Hepatocyte (in vitro differentiated cells): ENCODE measurements at places on chromosomes 12 and 14.

DNA sequence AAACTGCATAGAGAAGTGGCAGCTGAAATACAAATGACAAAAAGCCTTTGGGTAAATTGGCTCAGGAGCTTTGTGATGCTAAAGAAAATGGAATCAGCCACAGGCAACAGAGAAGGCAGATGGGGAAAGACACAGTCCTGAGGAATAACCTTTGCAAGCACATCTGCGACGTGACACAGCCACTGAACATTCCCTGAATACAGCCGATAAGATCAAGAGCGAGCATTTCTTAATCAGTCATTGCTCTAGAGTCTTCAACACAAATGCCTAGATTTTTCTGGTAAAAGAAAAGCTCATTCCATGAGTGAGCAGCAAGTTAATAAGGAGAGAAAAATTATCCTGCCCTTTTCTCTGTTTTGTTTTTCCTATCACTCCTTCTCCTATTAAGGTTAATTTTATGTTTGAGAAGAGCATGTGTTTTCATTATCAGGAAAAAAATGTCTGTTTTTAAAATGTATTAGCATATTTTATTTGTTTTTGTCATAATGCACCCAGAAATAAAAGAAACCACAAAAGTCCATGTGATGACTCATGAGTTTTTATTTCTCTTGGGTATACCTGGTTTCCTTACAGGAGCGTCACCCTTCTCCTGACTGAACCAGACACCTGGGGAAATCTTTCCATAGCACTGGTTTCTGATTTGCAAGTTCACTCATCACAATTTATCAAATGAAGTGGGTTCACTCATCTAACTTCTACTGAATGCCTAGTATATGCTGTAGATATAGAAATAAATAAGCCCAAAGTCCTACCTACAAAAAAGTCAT, 45.4 kb upstream of the PCED1B start:
- peak; percentile 16 for DNase-seq

GRCh38 chr12:20368114-20368650, at the start of gene PDE3A:
PDE3A (plus strand) TSS chr12:20368537; CDS start chr12:20369285, 748 bp downstream.
- peak; percentile 82 for DNase-seq

DNA sequence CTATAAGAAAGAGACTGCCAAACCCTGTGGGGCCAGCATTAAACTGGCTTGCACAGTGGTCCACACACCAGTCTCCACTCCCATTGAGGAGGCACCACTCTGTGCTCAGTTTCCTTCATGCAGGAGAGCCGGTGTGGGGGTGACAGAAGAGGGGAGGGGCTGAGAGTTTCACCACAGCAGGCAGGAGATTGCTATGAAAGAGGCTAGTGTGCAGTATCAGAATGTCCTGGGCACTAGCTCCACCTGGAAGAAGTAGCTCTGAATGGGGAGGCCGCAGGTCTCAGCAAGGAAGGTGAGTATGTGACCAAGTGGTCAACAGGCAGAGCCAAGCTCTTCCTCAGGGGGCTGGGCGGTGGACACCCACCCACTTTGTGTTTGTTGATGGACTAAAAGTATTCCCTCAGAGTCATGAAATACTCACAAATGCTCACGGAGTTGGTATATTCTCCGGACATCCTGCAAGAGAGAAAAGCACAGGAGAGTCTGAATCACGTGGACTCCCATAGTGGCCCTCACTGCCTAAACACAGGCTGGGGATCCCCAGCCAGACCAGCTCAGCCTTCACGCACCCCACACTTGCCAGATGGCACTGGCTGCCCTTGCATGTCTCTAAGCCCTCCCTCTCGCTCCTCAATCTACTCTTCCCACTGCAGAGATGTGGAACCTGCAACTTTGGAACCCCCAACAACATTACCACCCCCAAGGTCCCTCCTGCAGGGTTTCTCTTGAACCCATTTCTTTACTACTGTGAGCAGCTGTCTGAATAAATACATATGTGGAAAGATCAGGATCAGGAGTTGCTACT, 7.8 kb upstream of the KRT72 start:
- no peak for DNase-seq

- DNase-seq: no peak
Observed at GRCh38 chr12:112607427-112607826, 184.1 kb upstream of the RPH3A start.

- DNase-seq: no peak
Observed at GRCh38 chr12:33370318-33370717, 69.3 kb downstream of the SYT10 start.

GRCh38 chr12:75591628-75592027, 80.2 kb upstream of the KRR1 start:
- no peak for DNase-seq

DNA sequence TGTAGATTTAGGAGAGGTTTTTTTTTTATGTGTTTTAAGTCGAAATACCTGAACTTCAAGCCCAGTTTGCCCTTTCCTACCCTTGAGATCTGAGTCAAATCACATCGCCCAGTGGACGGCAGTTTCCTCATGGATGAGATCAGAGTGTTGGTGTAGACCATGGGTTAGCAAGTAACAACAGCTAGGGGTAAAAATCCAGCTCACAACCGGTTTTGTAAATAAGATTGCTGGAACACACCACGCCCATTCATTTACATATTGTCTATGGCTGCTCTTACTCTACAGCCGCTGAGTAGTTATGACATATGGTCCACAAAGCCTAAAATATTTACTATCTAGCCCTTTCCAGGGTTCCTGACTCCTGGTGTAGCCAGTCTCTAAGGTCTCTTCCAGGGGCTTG, 158.5 kb upstream of the PLEKHG7 start:
- DNase-seq: peak; percentile 24

DNA sequence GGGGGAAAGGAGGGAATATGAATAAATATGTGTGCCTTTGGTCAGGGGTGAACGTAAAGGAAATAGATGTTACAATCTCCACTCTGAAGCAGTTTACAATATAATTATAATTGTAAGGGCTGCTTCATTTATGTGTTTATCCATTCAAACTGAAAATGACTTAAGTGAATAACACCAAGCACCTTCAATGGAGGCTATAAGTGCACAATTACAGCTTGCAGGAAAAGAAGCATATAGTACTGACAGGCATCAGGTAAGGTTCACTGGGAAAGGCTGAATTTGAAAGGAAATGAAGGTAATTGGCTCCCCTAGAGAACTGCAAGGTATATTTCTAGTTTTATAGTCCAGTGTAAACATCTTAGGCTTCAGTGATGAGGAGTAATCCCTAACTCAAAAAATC, 192.7 kb downstream of the STXBP6 start:
- no peak for DNase-seq

- no peak for DNase-seq
Observed at GRCh38 chr14:94543449-94544124, 17.7 kb upstream of the SERPINA4 start.

DNA sequence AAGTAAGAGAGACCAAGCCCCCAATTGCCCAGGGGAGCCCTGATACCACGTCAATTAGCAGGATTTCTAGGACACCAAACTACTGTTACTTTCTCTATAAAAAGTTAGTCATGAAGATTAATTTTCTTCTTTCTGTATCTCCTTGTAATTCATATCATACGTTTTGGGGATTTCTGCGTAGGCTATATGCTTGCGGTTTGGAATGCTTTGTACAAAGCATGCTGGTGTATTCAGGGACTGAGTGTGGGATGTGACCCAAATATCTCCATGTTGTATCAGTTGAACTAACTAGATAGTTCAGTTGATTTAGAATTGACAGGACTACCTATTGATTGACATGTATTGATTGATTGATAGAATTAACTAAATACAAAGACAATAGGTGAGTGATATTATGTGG, 7.7 kb downstream of the GPR33 start:
- no peak for DNase-seq

GRCh38 chr12:79444089-79444488, 246.7 kb downstream of the PAWR start:
- DNase-seq: no peak

- DNase-seq: no peak
Observed at GRCh38 chr14:35390577-35391387, 13.8 kb downstream of the NFKBIA start.

- no peak for DNase-seq
Observed at GRCh38 chr14:67423424-67423823, 11.5 kb upstream of the PLEK2 start.

DNA sequence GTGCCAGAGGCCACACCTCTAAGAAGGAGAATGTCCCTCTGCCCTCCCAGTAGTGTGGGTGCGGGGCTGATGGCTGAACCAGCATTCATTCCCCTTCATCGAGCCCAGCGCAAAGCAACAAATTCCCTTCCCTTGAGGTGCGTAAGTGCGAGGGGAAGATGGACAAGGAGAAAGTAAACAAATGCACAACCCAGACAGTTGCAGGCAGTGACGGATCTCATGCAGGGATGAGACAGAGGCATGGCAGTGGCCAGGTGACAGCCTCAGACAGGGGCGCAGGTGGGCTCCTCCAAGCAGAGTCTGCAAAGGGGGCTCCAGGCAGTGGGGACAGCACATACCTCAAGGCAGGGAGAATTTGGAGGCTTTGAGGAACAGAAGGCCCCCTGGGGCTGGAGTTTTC, 2.3 kb upstream of the MYL2 start:
- DNase-seq: no peak

DNA sequence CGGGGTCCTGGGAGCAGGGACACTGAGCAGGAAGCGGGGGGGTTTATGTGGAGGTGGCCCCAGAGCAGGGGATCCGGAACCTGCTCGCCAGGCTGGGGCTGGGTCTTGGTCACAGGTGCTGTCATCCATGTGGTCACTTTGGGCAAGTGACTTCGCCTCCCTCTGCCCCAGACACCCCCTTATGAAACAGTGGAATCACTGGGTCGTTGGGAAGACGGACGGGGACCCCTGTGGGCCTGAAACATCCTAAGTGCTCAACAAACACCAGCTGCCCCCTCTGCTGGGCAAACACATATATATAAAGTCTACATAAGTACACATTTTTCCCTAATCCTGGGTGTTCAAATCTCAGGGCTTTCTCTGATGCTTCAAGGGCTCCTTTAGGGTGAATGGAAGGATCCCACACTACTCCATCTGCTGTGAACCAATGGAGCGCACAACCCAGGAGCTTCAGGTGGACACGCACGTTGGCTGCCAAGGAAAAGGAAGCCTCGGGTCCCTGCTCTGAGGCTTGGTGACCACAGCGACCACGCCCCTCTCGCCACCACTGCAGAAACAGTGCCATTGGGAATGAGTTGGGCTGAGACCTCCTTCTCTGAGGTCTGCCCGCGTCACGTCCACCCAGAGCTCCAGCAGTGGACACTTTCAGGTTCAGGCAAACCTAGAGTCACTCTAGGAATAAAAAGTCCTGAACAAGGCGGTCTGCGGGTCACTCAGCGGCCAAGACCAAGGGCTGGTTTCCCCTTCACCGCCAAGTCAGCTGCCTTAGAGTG, 54.6 kb downstream of the CDC42BPB start:
- no peak for DNase-seq
